Activated CD8-positive, alpha-beta memory T cell treated with anti-CD3 and anti-CD28 coated beads for 48 hours (primary cell): ENCODE measurements at places on chromosomes 2 and 18.
A peak's percentile ranks its signal among the peaks of the same experiment; 100 is the strongest.

- no peak for DNase-seq
These were observed 72.2 kb downstream of the LNPK start for GRCh38 chr2:175929850-175930249.

DNA sequence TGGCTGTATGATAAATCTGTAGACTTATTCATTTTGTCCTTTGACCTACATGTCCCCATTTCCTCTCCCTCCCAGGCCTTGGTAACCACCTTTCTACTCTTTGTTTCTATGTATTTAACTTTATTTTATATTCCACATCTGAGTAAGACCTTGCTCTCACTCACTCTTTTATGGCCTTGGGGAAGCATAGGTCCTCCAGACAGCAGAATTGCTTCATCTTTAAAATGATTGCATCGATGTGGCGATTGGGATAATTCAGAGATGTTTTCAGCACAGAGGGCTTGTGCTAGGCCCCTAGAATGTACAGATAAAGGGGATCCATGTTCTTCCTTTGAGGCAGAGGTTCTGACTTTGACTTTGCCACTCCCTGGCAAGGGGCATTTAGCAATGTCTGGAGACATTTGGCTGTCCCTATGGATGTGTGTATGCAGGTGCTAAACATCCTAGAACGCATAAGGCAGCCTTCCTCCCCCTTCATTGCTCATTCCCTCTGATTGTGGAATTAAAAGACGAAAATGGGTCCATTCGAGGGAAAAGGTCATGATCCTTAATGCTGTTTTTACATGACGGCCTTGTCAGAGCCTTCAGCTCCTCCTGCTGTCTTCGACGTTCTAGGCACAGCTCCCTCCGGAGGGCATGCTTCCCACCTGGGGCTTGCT is 1.2 kb upstream of the GPR39 start:
- DNase-seq = no peak

GRCh38 chr2:239195318-239195871 is 205.4 kb downstream of the HDAC4 start:
- DNase-seq = no peak

DNA sequence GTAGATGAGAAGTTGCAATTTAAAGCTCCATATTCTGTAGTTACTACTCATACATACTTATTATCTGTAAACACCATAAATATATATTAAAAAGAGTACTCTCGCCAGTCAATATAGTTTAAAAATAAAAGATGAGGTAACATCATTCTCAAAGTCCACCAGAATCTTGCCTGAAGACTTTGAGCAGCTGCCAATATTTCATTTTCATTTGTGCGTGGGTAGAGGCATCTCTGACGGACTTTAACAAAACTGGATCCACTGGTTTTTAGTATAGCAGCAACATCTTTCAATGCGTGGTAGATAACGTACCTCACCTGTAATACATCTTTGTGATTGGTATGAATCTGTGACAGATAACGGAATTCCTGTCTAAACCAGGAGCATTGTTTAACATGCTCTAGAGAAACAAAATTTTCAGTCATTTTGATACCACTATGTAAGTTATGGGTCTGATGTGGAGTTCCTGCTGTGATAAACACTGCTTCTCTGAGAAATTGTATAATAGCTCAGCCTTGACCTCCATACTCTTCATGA is 45.0 kb downstream of the WDR75 start:
- no peak for DNase-seq

DNA sequence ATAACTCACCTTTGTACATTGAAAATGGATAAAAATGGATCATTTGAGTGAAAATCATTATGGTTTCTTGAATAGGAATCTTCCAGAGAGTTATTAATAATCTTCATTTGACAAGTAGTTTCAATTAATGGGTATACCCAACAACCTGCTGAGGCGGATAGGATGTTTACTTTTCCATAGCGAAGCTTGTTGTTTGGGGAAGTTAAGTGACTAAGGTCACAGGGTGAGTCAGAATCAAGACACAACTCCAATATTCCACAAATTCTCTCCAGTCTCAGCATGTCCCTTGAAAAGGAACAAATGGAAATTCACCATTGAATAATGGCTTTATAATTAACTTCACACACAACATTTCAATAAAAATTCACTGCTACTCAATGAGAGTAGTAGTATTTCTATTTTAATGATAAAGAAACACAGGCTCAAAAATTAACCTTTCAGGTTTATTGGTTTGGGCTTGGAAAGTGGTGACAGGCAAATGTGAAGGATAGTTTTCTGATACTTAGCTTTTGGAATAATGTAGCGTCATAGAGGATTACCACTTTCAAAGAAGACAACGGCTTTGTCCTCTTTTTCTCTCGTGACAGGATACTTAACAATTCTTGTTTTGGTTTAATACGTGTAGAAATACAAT is 211.3 kb downstream of the GPD2 start:
- no peak for DNase-seq

GRCh38 chr2:60719331-60719730 is 36.7 kb upstream of the PAPOLG start:
- DNase-seq = no peak

DNA sequence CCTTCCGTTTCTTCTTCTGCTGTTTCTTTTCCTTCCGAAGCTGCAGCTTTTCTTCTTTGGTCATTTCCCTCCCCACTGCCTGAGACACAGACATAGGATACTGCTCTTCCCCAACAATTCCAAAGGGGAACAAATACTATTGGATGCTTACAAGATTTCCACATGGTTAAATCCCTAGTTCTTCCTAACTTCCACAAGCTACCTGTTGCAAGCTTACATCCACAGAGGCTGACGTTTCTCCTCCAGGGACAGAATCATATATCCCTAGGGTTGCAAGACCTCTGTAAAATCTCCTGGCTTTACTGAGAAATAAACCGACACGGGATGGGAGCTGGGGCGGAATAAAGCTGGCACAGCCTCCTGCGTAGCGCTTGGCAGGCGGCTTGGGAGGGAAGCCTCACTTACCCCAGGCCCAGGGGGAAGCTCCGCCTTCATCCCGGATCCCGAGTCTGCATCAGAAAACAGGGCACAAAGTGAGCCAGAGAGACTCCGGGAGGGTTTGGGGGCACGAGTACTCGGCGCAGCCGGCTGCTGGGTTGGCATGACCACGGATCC is 590 bp downstream of the EIF2B4 start:
- no peak for DNase-seq

GRCh38 chr2:196528486-196529223 is 110.9 kb upstream of the CCDC150 start:
- DNase-seq = no peak

DNA sequence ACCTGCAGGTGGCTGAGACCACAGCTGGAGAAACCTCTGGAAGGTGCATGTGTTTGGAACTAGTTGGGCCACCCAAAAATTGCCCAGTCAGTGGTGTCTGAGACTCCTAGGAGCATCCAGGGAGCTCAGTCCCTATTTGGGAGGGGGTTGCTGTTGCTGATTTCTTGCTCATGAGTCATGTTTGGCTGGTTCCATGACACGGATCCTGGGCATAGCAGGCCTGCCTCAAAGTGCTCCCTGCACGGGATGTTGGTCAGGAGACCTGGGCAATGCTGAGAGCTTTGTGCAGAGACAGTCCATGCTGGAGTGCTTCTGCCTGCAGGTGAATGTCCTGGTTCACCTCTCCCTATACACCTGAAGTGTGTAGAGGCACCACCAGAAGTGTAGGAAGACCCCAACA is 194.2 kb downstream of the GLI2 start:
- no peak for DNase-seq

DNA sequence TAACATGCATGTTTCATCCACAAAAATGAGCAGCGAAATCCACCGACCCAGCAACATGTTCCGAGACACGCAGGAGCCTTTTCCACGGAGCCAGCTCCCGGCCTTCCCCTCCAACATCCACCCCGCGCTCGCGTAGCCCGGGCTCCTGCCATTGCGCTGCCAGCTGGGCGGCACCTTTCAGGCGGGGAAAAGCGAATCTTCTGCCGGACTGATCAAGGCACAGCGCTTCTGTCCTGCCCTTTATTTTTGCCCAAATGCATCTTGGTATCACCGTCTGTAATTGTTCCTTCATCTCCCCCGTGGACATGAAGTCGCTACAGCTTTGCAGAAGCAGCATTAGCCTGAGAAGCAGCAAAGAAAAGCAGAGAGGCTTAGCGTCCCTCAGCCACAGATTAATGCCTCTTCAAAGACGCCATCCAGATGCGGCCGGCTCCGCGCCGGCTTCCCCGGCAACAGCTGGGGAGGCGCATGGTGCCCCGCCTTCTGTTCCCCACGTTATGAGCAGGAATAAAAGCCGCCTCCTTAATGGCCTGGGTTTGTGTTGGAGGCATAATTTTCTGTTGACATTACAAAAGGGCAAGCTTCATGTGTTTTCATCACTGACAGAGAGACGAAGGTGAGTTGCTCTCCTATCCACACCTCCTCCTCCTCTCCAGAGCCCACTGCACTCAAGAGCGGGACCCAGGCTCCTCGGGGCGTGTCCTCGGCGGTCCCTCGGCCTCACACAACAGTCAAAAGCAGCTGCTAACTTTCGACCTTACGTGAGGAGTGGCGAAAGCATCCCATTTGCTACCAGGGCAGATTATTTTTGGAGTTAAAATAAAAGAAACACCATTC is 122.1 kb upstream of the SALL3 start:
- DNase-seq = no peak

GRCh38 chr2:38483776-38484501 is 106.9 kb upstream of the ATL2 start:
- DNase-seq = no peak

GRCh38 chr2:70767699-70768589 is at the start of gene ADD2:
ADD2 (minus strand) TSS chr2:70768200; CDS start chr2:70706408, 61,792 bp downstream.
- DNase-seq = peak; percentile 27

- DNase-seq = peak; percentile 91
These were observed at the start of gene PPM1B for GRCh38 chr2:44168681-44169154. PPM1B (plus strand) TSS chr2:44168875; CDS start chr2:44201200, 32,325 bp downstream.

GRCh38 chr2:195649629-195650190 is 7.3 kb upstream of the SLC39A10 start:
- no peak for DNase-seq

- DNase-seq = no peak
These were observed 115.0 kb downstream of the ZBTB7C start for GRCh38 chr18:48293954-48294898.

GRCh38 chr2:112153179-112153490 is 14.9 kb downstream of the FBLN7 start:
- DNase-seq = no peak

GRCh38 chr18:34959211-34959829 is 81.9 kb upstream of the MAPRE2 start:
- no peak for DNase-seq

DNA sequence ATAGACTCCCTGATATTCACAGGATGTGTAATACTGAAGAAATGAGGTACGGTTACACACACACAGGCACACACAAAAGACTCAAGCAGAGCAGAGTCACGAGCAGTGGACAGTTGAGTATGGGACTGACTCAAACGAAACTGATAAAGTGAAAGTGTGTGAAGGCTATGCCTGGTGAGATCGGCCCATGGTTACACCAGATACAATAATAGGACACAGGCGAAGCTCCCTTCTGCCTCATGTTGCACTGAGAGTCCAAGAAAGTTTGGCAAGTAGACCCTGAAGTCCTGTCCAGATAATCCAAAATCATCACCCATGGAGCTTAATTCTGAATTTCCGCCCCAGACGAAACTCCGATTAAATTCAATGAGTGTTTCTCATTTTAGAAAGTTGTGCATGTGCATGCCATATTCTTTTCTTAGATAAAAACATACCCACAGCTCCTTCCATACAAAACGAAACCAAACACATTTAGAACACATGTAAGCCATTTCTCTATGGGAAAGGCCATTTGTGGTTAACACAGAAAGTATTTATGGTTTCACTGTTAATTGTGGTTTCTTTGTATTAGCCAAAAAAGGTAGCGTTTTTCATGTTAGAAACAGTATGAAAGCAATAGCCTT is 567.6 kb downstream of the PLCL1 start:
- no peak for DNase-seq

DNA sequence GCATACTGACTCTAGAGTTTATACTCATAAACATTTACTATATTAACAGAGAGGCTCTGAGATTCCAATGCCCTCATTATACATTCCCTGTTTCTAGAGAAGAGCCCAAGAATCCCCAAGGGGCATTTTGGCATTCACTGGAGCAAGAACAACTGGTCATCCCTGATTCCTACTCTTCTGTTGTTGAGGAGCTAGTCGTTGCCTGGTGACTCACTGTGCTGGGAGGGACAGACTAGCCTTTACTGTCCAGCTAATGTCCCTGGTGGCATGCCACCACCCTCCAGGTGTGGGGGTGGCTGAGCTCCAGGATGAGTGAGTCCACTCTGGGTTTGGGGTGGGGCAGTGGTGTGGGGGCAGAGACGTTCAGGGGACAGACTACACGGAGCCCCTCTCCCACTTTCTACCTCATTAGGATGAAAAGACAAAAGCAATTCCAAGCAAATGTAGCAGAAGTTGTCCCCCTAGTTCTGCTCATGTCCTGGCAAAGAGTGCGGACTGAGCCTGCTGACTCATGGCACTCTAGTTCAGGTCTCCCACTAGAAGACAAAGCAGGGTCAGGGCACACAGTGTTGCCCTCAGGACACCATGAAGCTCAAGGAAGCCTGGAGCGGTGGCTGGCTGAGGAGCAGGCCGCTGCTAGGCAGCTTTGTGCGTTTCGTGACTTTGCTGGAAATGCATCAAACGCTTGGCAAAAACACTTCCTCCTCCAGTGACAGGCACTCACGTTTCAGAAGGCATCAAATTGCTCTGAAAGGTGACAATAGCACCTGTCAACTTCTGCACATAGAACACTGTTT is 49.4 kb downstream of the RHOB start:
- DNase-seq = no peak

DNA sequence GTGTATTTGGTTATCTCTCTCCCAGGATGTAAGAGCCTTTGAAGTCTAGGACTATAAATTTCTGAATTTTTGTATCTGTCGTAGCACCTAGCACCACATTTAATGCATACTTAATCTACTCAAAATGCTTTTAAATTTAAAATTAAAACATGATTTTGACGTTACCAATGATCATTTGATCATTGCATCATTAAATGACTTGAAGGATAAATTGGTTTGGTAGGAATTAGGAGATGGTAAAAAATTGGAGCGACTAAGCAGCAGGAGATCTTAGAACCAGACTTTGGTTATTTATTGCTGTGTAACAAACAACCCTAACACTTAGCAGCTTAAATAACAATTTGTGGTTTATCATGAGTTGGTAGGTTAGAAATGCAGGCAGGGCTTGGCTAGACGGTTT is 84.9 kb downstream of the MYO3B start:
- DNase-seq = no peak

GRCh38 chr2:119724656-119725485 is 34.9 kb upstream of the PTPN4 start:
- no peak for DNase-seq

DNA sequence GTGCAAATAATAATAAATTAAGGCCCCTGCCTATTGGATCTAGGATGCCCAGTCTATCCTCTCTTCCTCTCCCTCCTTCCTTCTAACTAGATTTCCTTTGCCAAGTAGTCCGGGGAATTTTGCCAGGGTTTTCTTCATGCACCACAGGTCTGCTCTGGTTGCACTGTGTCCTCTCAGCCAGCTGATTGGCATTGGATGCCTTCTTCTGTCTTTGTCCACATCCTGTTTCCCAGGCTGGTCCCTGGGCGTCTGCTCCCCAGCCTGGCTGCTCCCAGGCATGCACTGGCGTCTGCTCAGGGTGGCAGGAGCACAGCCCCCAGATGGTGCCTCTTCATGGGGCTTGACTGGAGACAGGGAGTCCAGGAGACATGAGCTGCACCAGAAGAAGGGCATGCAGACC is 66.4 kb downstream of the GALR1 start:
- DNase-seq = no peak
